NCI-H1436 treated with DMSO at 0.1 percent for 48 hours (cell line): ENCODE measurements at places on chromosomes 4 and X.

DNA sequence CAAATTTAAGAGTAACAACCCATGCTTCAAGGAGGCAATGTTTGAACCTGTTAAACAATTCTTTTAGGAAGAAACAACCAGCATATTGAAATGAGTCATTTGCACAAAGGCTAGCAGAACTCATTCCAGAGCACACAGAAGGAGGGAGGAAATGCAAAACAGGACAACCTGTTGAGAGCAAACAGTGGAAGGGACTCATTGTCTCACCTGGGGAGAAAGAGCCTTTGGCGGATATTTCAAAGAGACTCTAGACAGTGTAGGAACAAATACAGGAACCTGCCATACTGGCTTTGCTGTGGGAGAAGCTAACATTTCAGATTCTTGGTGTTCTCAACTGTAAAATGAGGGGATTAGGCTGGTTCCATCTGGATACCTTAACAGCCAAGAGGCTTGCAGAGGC, 14.8 kb upstream of the RASGEF1B start:
- DNase-seq: no peak

GRCh38 chr4:45063696-45064095, 337.3 kb upstream of the GNPDA2 start:
- DNase-seq: no peak

DNA sequence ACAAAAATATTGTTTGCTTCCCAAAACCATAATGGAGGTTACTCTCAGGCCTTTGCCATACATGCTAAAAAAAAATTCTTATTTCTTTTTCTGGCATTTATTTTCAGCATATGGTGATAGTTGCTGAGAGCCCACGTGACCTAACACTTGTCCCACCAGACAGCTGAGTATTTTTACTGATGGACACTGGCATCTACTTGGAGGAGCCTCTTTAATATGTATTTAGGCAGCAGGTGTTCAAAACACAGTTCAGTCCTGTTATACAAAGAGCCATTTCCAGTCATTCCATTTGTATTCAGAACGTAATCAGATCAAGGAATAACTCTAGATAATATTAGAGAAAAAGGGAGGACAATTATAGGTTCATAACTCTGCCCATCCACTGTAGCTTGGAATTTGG, 95.5 kb downstream of the CXCL13 start:
- no peak for DNase-seq

GRCh38 chrX:40298069-40298468, 200.3 kb upstream of the BCOR start:
- DNase-seq: no peak

DNA sequence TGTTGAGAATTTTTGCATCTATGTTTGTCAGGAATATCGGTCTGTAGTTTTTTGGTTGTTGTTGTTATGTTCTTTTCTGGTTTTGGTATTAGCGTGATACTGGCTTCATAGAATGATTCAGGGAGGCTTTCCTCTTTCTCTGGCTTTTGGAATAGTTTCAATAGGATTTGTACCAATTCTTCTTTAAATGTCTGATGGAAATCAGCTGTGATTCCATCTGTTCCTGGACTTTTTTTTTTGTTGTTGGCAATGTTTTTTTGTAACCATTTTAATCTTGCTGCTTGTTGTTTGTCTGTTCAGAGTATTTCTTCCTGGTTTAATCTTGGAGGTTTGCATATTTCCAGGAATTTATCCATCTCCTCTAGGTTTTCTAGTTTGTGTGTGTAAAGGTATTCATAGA, 81.5 kb upstream of the GK2 start:
- DNase-seq: no peak

GRCh38 chr4:82031376-82031927, 342.3 kb downstream of the HNRNPD start:
- no peak for DNase-seq

DNA sequence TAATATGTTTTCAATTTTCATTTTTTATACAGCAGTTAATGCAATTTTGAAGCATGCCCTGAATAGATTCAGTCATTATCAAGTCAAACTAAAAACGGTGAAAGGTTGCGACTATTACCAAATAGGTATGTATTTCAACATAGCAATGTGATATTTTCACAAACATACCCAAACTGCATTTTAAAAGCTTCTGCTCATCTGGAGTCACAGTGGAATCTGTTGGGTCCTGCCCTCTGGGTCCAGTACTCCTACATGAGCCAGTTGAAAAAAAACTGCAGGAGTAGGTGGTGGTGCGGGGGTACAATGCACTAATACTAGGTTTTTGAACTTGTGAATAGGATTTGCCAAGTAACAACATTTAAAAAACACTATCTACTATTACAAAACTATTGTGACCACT, 938 bp downstream of the GPR34 start:
- DNase-seq: no peak

GRCh38 chrX:29690061-29690460, 525.3 kb upstream of the MAGEB2 start:
- no peak for DNase-seq

DNA sequence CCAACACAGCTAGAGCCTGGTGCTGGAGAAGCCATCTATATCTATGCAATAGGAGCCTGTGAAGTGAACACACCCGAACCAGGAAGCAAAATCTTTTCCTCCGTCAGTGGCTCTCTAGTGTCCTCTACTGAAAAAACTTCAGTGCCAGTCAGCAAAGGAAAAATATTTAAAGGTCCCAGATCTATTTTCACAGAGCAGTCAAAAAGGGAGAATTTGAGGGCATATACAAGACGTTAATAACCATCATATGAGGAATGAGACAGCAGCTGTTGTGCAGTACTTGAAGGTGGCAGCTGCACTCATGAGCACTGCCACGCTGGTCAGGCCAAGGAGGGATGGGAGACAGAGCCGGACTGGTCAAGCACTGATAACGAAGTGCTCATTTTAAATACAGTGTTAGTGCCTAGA, 14.4 kb downstream of the MCUB start:
- DNase-seq: no peak

- DNase-seq: no peak
Observed at GRCh38 chrX:114532111-114532805, 51.6 kb upstream of the HTR2C start.
